ENCODE measurements at places on chromosomes 11 and 22. TPM values are rescaled to one million over a fixed set of nuclear protein-coding genes. Genes with fewer than 3 reads are reported as not detected.

DNA sequence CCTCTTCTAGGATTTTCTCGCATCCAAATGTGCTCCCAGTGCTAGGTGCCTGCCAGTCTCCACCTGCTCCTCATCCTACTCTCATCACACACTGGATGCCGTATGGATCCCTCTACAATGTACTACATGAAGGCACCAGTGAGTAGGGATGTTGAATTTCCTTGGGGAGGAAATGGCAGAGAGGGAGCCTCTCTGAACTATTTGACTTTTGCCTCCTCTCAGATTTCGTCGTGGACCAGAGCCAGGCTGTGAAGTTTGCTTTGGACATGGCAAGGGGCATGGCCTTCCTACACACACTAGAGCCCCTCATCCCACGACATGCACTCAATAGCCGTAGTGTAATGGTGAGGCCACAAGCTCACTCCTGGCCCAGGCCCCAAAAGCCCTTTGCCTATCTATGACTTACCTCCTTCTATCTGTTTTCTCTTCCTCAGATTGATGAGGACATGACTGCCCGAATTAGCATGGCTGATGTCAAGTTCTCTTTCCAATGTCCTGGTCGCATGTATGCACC lies 2.5 kb downstream of the TAF10 start:
- peak overlapping the region; percentile 7 for H3K4me3 ChIP-seq
- H3K36me3 ChIP-seq: peaks cover 27% of the 10 kb centered on the region
- H3K4me1 ChIP-seq: no peaks in the 10 kb centered on the region
- no peaks in the 10 kb centered on the region for H3K27me3 ChIP-seq
- H3K27ac ChIP-seq: peak overlapping the region; percentile 73

GRCh38 chr11:46856605-46857343 lies 10.7 kb upstream of the CKAP5 start:
- DNase-seq: no peak
- H3K4me1 ChIP-seq: no peaks in the 10 kb centered on the region
- no peaks in the 10 kb centered on the region for H3K27me3 ChIP-seq
- no peak overlapping the region for H3K27ac ChIP-seq

DNA sequence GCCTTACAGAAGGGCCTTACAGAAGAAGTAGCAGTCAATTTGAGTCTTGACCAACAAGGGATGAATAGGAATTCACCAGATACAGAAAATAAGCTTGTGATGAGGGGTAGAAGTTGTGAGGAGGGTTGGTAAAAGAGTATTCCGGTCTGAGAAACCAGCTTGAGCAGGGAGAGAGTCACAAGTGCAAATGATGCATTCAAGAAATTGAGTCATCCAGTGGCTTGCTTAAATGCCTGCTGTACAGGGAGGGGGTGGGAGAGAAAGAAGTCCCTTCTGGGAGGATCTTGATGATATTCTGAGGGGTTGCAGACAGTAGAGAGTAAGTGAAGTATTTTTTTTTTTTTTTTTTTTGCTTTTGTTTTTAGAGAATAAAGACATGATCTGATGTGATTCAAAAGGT lies 9.2 kb downstream of the CCKBR start:
- no peak overlapping the region for H3K4me3 ChIP-seq
- no peak for DNase-seq
- peaks cover 24% of the 10 kb centered on the region for H3K27me3 ChIP-seq
- no peak overlapping the region for H3K27ac ChIP-seq
- H3K36me3 ChIP-seq: no peaks in the 10 kb centered on the region
- peaks cover 8% of the 10 kb centered on the region for H3K4me1 ChIP-seq

GRCh38 chr11:47062736-47063135 lies 113.9 kb downstream of the ARFGAP2 start:
- peaks cover 4% of the 10 kb centered on the region for H3K36me3 ChIP-seq
- peaks cover 17% of the 10 kb centered on the region for H3K4me1 ChIP-seq
- no peak for DNase-seq
- no peak overlapping the region for H3K4me3 ChIP-seq
- H3K27me3 ChIP-seq: no peaks in the 10 kb centered on the region

DNA sequence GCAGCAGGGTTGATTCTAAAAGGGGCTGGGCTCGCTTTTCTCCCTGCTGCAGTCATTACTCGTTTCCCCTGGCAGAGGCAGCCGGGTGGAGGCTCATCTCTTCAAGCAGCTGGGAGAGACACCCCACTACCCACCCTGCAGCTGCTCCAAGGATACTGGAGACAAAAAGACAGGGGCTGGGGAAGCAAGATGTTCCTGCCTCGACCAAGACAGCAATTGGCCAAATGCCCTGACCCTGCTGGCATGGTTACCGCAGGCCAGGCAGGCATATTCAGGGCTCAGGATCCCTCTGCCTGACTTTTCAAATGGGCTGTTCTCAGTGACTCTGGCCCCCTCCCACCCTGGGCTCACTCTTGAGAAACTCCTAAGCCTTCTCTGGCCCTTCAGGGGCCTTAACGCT lies 6.8 kb upstream of the RGL4 start:
- peak; percentile 33 for DNase-seq
- H3K27me3 ChIP-seq: no peaks in the 10 kb centered on the region

GRCh38 chr22:49348631-49349030 lies 479.0 kb downstream of the BRD1 start:
- H3K36me3 ChIP-seq: no peaks in the 10 kb centered on the region
- H3K27ac ChIP-seq: no peak overlapping the region
- no peak overlapping the region for H3K4me3 ChIP-seq
- peak; percentile 68 for DNase-seq

GRCh38 chr11:11512929-11513328 lies 108.9 kb downstream of the GALNT18 start:
- no peak for DNase-seq
- H3K27me3 ChIP-seq: no peaks in the 10 kb centered on the region
- no peak overlapping the region for H3K4me3 ChIP-seq
- H3K27ac ChIP-seq: no peak overlapping the region
- no peaks in the 10 kb centered on the region for H3K36me3 ChIP-seq

Gene CECR2
- total RNA-seq: not detected

Gene OR52E1
- total RNA-seq: not detected

Gene SCGB1A1
- total RNA-seq: not detected

Gene ZFTA
- total RNA-seq: 34.6 TPM
